ENCODE measurements at places on chromosomes 7 and 10. TPM values are rescaled to one million over a fixed set of nuclear protein-coding genes. Genes with fewer than 3 reads are reported as not detected.
A peak's percentile ranks its signal among the peaks of the same experiment; 100 is the strongest.

TDRD1 gene
- 0.67 TPM for total RNA-seq

OR2A12 gene
- total RNA-seq, result not detected

IL15RA gene
- total RNA-seq, result 20.8 TPM

GRK5 gene
- total RNA-seq, result 9.2 TPM

MALRD1 gene
- 0.94 TPM for total RNA-seq

FAM25C gene
- not detected for total RNA-seq

PRSS1 gene
- total RNA-seq, result 1.2 TPM

DNA sequence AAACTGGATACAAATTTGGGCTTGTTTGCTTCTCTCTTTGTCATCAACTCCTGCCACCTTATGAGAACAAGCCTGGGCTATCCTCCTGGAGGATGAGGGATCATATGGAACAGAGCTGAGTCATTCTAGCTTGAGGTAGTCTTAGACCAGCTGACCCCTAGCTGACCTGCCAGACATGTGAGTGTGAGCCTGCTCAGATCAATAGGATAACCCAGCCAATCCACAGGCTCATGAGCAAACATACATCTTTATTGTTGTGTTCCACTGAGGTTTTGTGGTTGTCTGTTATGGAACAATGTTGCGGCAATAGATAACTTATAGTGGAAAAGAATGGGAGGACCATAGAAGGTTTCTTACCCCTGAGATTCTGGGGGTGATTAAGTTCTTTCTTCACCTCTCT is 54.5 kb upstream of the FAM180A start:
- DNase-seq, result no peak

DNA sequence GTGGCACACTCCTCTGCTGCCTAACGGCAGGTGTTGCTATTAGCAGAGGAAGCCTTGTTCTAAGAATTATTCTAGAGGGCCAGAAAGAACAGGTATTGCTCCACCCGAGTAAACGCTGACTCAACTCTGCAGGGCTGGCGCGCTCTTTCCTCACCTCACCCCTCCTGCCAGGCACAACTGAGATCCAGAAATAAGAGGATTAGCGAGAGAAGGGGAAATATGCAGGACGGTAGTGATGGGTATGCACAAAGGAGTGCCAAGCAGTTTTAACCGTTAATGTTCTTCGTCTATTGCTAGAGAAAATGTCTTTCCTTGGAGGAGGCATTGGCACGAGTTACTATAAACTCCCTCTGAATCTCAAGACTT is 369 bp upstream of the SCIN start:
- DNase-seq, result peak; percentile 50

GRCh38 chr7:157785486-157786186 is 448.8 kb downstream of the DNAJB6 start:
- no peak for DNase-seq

DNA sequence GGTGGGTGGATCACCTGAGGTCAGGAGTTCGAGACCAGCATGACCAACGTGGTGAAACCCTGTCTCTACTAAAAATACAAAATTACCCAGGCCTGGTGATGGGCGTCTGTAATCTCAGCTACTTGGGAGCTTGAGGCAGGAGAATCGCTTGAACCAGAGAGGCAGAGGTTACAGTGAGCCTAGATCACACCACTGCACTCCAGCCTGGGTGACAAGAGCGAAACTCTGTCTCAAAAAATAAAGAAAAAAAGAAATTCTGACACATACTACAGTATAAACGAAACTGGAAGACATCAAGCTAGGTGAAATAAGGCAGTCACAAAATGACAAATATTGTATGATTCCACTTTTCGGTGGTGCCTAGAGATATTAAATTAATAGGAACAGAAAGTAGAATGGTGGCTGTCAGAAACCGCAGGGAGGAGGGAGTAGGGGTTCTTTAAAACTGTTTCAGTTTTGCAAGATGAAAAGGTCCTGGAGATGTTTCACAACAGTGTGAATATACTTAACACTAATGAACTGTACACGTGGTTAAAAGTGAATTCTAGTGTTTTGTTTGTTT is 23.2 kb downstream of the PILRA start:
- no peak for DNase-seq

DNA sequence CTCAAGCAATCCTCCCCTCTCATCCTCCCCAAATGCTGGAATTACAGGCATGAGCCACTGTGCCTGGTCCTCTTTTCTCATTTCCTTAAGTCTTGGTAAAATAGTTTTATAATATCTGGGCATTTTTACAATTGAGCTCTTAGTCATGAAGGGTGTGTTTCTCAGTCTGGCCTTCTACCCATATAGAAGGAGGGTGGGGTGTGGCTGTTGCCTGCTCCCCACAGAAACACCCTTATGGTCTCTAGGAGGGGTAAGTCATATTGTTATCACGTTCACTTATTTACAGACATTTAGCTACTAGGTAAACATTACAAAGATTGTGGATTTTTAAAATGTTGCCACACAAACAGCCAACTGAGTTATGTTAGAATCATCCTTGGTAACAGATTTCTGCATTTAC is 6.7 kb upstream of the OTUD1 start:
- no peak for DNase-seq

GRCh38 chr10:83142074-83142563 is 997.2 kb upstream of the GHITM start:
- DNase-seq, result no peak

GRCh38 chr7:105985672-105986215 is 22.7 kb downstream of the CDHR3 start:
- DNase-seq, result no peak

GRCh38 chr10:65751218-65751617 is 1174.6 kb upstream of the LRRTM3 start:
- DNase-seq, result no peak

DNA sequence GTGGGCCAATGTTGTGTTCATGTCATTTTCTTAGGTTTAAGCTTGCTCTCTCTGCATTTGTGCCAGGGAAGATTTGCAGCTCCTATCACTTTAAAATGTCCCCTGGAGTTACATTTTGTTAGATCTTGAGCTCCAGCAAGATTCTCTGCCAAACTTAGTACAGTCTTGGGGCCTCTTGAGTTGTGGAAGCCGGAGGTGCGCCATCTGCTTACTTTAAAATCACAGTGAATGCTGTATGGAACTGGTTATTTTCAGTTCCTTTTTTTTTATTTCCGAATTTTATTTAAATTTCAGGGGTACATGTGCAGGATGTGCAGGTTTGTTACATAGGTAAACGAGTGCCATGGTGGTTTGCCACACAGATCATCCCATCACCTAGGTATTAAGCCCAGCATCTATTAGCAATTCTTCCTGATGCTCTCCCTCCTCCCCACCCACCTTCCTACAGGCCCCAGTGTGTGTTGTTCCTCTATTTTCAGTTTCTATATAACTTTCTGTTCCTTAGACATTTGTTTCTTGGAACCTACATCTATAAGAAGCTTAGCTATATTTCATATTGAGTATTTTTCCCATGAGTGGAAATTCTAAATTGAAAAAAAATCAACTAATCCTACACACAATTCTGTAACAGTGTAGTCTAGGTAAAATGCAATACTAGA is 114.4 kb upstream of the CREB5 start:
- no peak for DNase-seq

- DNase-seq, result no peak
Measured at GRCh38 chr7:98034081-98035035, 44.4 kb upstream of the OCM2 start.

GRCh38 chr10:119531067-119531466 is 11.5 kb downstream of the RGS10 start:
- no peak for DNase-seq

- DNase-seq, result no peak
Measured at GRCh38 chr10:43900571-43900970, 251.9 kb upstream of the ZNF32 start.

GRCh38 chr7:138434597-138435019 is 25.5 kb upstream of the TRIM24 start:
- no peak for DNase-seq
